Central memory CD4-positive, alpha-beta T cell (primary cell): ENCODE measurements at places on chromosomes 3 and 15.

DNA sequence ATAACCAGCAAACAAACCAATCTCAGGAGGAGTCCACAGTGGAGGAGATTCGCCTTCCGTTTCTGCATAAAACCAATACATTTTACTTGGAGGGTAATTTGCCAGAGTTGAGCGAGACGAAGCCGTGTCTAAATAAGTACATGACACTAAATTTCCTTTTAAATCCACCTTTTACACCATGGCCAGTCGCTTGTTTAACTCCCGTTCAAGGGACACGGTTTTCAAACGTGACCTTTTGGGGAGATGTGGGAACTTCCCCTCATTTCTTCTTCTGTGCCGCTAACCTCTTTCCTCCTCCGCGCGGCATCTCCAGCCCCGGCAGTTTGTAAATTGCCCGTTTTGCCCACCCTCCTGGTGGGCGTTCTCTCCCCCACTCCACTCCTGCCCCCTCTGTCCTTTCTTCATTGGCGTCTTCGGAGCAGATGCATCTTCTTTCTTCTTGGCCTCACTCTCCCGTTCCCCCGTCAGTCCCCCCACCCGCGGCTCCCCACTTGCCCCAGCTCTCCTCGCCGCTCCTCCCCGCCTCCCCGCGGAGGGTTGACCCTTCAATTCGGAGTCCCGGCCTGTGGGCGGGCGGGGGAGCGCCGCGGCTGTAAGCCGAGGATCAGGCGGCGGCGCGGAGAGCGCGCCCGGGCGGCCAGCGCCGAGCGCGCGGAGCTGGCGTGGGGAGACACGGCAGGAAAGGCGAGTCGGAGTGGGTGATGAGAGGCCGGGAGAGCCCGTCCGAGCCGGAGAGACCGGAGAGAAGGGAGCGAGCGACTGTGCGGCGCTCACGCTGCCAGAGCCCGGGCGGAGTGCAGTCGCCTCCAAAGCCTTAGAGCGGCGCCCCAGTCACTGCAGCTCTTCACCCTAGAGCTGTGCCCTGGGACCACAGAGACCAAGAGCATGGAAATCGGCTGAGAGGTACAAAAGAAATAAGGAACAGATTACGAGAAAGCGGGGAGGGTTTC is at the start of gene NLGN1:
Gene NLGN1 (plus strand): TSS at position 584 of the 950 bp plus-strand sequence.
- no peak for DNase-seq

- no peak for DNase-seq
Observed at GRCh38 chr15:23503980-23504379, 56.9 kb upstream of the GOLGA6L2 start.

- DNase-seq: no peak
Observed at GRCh38 chr3:16401273-16401672, 112.2 kb downstream of the RFTN1 start.

GRCh38 chr3:54891540-54891897 is 36.3 kb downstream of the LRTM1 start:
- DNase-seq: no peak

- no peak for DNase-seq
Observed at GRCh38 chr3:188269040-188269439, 115.1 kb downstream of the LPP start.

DNA sequence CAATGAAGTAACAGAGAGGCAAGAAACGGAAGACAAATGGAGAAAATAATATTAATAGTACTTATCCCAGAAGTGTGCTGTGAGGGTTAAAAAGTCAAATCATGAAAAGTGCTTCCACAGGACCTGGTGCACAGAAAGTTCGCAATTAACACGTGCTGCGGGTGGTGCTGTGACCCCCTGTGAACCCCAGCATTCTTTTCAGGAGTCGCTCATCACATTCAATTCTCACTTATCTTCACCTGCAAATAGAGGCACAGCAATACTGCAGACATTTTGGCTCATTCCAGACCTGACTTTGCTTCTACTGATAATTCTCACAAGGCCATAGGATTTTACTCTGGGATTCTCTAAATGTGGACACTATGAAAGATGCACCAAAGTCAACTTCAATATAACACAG is 584.4 kb downstream of the GRM7 start:
- DNase-seq: no peak

DNA sequence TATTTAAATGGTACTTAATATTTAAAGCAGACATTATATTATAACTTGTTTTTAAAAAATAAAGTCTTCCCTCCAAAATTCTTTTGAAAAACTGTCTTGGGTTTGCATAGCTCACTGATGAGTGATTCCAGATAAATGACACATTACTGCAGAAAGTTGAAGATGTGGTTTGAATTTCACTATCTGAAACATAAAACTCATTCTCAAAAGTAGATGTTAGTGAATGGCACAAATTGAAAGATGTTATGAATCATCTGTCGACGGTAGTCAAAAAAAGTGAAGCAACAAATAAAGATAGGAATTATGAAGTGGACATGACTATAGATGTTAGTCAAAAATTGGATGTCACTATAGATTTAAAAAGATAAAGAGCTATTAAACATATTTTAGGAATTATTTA is 280.5 kb downstream of the GAP43 start:
- no peak for DNase-seq

- no peak for DNase-seq
Observed at GRCh38 chr15:78982736-78983135, 37.9 kb upstream of the CTSH start.
